Muscle of arm (tissue), 14 donors: ENCODE measurements at places on chromosomes 13 and 19. TPM values are rescaled to one million over a fixed set of nuclear protein-coding genes. Genes with fewer than 3 reads are reported as not detected.

Gene ADGRE3
- not detected for polyA plus RNA-seq

GRCh38 chr13:43464578-43465264 is 322.1 kb downstream of the ENOX1 start:
- DNase-seq: no peak

DNA sequence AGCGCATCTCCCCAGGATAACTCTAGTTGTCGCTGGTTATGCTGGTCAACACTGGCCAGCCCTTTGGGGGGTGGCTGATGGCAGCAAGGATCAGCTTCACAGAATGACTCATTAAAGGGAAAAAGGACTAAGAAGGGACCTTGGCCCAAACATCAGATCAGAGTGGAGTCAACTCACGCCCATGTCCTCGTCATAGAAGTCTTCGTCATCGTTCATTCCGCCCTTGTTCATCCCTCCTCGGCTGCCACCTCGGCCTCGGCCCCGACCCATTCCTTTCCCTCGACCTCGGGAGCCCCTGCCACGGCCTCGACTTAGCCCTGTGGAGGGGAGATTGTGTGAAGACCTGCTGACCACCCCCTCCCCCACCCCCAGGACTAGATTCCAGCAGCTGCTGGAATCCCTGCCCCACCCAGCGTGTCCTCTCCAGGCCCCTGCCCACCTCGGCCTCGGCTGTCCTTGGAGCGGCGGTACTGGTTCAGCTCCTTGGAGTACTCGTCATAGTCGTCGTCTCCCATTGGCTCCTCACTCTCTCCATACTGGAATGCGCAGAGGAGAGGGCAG is 28.6 kb downstream of the ZC3H4 start:
- DNase-seq: no peak

GRCh38 chr19:7691497-7691896 is 10.4 kb downstream of the FCER2 start:
- no peak for DNase-seq

Gene CGB8
- polyA plus RNA-seq: not detected

DNA sequence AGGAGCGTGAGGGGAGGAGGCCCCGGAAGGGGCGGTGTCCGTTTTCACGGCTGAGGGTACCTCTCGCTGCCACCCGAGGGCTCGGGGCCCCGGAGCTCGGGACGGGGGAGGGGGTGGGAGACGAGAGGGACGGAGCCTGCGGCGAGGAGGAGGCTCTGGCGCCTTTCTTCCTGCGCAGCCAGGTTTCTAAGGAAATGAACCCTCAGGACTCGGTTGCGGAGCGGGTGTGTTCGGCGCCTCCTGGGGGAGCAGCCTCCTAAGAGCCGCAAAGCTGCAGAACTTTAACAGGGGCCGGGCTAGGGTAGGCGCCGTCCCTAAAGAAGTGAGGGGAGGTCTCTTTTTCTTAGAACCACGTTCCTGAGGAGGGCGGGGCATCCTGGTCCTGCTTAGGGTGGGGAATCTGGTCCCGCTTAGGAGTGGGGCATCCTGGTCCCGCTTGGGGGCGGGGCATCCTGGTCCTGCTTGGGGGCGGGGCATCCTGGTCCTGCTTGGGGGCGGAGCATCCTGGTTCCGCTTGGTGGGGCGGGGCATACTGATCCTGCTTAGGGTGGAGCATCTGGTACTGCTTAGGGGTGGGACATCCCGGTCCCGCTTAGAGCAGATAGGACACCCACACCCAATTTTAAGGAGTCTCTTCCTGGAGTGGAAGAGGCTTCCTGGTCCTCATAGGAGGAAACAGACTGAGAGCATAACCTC is 6.2 kb downstream of the SYT5 start:
- DNase-seq: no peak

Gene N4BP2L1
- 5.5 TPM for polyA plus RNA-seq

- no peak for DNase-seq
These were observed 27.4 kb upstream of the ZNF536 start for GRCh38 chr19:30344446-30345425.

GRCh38 chr13:30607908-30608307 is 9.8 kb upstream of the USPL1 start:
- no peak for DNase-seq

Gene ZNF699
- 3.1 TPM for polyA plus RNA-seq

Gene PSG2
- 0.27 TPM for polyA plus RNA-seq

DNA sequence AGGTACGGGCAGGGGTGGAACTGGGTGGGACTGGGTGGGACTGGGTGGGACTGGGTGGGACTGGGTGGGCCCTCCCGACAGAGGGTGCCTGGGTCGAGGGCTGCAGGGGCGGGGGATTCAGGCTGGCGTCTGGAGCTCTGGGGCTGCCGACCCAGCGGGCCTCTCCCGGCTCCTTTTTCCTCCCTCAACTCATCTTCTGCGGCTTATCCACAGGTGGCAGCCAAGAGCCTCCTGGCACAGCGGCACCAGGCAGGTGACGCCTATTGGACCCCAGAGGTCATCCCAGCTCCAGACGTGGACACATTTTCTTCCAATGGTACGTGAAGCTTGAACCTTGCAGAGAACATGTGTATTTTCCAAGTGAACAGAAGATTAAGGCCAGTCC is 533 bp downstream of the ZNF544 start:
- peak; percentile 14 for DNase-seq

- DNase-seq: no peak
These were observed 23.8 kb downstream of the APBA3 start for GRCh38 chr19:3737487-3738205.

DNA sequence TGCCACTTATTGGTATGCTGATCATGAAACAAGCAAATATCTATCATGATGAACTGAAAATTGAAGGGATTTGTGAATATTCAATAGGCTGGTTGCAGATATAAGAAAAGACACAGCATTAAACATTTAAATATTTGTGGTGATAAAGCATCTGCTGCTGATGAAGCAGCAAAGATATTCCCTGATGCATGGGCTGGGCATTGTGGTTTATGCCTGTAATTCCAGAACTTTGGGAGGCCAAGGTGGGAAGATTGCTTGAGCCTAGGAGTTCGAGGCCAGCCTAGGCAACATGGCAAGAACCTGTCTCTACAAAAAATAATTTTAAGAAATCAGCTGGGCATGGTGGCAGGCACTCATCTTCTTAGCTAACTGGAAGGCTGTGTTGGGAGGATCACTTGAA is 54.5 kb downstream of the GPR180 start:
- no peak for DNase-seq

DNA sequence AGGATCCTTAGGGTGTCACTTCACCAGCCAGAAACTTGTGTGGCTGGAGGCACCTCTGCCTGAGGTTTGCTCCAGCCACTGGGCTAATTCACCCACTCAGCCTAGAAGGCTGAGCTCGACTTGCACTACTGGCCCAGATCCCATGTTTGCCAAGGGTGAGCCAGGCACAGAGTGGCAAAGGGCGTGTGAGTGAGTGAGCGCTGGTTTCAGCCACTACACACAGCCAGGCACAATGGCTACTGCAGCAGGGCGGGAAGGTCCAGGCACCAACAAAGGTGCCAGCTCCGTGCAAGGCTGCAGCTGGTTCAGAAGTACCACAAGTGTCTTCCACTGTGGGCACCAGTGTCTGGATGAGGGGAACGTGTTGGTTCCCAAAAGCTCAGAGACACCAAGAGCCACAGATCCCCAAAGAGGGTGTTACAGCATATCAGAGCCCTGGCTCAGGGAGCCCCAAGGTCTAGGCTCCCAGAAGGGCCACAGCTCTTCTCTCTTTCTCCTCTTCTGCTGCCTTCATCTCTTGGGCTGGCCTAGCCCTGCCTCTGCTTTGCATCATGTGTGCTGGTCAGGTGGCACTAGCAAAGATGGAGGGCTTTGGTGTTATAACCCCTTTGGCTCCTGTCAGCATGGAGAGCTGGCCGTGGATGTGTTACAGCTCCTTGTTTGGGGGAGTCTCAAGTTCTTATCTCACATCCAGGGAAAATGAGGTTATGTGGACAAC is 736.3 kb upstream of the KLHL1 start:
- no peak for DNase-seq

- DNase-seq: no peak
These were observed 43.3 kb downstream of the TNFSF11 start for GRCh38 chr13:42617221-42617620.

- no peak for DNase-seq
These were observed 5.8 kb upstream of the TPM4 start for GRCh38 chr19:16070366-16070990.

GRCh38 chr19:5394551-5395505 is 54.2 kb upstream of the PTPRS start:
- no peak for DNase-seq

Gene HIF3A
- 355 TPM for polyA plus RNA-seq

DNA sequence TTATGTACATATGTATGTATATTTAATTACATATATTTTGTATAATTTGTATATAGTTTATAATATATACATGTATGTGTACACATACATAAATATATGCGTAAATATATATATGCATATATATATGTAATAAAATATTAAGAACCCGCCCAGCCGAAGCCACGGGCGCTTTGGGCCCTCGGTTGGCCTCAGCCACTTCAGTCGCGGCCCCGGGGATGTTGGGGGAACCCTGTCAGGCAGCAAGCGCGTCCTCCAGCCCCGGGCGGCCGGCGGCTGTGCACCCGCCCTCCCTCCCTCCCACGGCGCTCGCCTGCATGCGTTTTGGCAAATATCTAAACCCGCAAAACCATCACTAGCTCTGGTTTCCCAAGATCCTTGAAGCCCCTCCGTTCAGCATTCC is 7.9 kb upstream of the ZNF606 start:
- no peak for DNase-seq

DNA sequence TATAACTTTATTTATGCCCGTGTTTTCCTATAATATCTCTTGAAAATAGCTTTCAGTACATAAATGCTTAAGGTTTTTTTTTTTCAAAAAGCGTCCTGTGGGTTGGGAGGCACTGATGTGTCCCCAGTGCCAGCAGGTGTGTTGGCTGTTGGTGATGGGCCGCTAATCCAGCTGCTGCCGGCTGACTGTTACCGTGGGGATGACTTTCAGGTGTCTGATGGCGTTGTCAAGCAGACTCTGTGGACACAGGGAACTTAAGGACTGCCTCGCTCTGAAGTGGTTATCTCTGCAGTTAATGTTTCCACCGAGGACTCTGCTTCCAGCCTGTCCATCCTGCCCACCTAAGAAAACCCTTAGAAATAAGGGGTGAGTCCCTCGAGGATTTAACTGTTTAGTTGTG is 94.5 kb downstream of the ANKRD10 start:
- no peak for DNase-seq

Gene CPAMD8
- 3.6 TPM for polyA plus RNA-seq
